Mucosa of descending colon (tissue), 3 donors: ENCODE measurements at places on chromosomes 6 and 20.

DNA sequence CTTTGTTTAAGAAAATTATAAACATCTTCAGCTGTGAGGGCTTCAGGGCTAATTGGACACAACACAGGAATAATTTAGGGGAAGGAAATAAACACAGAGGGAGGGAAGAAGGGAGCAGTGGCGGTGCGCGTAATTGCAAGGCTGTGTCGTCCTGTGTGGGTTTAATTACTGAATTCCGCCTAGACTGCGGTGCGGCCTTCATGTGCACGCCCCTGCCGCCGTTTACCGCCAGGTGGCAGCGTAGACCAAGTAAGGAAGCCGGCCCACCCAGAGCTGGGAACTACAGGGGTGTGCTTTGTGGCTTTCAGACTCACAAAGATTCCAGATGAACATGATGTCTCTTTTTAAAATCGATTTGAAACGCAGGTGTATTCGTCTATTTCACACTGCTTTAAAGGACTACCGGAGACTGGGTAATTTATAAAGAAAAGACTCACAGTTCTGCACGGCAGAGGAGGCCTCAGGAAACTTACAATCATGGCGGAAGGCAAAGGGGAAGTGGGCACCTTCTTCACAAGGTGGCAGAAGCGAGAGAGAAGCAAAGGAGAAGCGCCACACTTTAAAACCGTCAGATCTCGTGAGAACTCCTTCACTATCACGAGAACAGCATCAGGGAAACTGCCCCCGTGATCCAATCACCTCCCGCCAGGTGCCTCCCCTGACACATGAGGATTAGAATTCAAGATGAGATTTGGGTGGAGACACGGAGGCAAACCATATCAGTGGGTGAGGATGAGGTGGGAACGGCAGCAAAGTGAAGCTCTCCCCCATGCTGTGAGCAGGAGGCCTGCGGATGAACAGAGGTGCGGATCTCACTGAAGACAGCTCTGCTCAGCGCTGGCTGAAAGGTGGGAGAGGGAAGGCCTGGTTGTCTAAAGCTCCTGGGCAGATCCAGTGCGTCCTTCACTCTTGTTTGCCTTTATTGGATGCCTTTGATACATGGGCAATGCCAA lies 222.0 kb upstream of the PDE10A start:
- DNase-seq, result peak; percentile 88

- no peak for DNase-seq
These were observed 123.4 kb upstream of the AFDN start for GRCh38 chr6:167703347-167703746.

DNA sequence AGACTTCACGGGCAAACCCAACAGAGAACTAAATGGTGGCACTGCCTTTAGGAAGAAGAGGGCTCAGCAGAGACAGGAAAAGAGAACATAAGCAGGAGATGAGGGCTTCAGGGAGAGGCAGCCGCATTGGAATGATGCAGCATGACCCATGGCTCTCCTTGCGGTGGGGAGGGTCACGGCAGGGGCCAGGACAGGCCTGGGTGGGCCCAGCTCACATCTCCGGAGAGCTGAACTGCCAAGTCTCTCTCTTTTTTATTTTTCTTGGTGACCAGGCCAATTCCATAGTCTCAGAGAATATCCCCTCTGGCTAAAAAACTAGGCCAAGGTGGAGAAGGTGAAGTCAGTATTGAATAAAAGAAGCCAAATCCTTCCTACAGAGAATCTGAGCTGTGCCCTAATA lies 77.5 kb upstream of the TRAF3IP2 start:
- DNase-seq, result no peak

GRCh38 chr6:90118069-90118468 lies 178.6 kb downstream of the BACH2 start:
- no peak for DNase-seq

- no peak for DNase-seq
These were observed 48.8 kb upstream of the NKX2-2 start for GRCh38 chr20:21562656-21563055.

DNA sequence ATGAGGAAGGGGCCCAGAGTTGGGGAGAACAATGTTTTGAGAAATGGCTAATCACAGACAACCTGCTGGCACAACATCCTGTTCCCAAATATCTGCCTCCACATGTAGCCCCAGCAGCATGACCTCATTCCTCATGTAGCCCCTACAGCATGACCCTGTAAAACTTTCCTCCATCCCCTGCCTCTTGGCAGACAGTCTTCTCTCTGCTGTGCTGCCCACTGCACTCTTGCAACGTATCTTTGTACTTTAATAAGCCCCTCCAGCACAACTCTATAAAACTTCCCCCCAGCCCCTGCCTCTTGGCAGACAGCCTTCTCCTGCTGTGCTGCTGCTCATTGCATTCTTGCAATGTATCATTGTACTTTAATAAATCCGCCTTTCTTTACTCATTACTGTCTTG lies 278.8 kb downstream of the HDGFL1 start:
- DNase-seq, result no peak

DNA sequence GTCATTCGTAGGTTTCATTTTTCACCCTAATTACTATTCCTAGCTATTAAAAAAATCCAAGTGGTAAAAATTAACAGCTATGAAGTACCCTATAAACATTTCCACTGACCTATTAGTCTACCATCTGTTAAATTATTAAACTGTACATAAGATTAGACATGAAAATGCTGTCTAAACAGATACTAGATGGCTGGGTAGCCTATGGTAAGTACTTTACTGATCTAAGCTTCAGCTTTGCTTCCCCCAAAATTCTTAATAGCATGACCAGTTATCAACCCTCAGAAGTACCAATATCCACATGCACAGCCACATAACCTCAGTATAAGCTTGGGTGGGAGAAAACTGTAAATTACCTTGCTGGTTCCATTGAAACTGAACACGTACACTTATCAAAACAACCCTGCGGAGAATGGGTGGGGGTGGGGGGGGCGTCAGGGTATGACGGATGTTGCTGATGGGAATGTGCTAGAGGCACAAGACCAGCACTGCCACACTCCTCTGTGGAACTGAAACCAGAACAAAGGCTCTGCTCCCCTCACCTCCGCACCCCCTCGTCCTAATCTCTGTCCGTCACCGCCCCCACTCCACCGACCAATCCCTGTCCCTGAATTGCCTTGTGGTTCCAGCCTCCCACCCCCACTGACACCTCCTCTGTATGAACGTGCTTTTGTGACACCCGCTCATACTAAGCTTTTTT lies 45.3 kb downstream of the B4GALT5 start:
- peak; percentile 69 for DNase-seq
